ENCODE measurements at places on chromosomes 16 and 17. TPM values are rescaled to one million over a fixed set of nuclear protein-coding genes. Genes with fewer than 3 reads are reported as not detected.

SYCE1L gene
- 9.0 TPM for total RNA-seq

ICAM2 gene
- total RNA-seq: not detected

SLC12A3 gene
- total RNA-seq: not detected

HCRT gene
- total RNA-seq: not detected

PPL gene
- total RNA-seq: 50.1 TPM

CCR7 gene
- total RNA-seq: not detected

GRCh38 chr17:76511668-76512365 is 10.6 kb upstream of the RHBDF2 start:
- no peak for DNase-seq

DNA sequence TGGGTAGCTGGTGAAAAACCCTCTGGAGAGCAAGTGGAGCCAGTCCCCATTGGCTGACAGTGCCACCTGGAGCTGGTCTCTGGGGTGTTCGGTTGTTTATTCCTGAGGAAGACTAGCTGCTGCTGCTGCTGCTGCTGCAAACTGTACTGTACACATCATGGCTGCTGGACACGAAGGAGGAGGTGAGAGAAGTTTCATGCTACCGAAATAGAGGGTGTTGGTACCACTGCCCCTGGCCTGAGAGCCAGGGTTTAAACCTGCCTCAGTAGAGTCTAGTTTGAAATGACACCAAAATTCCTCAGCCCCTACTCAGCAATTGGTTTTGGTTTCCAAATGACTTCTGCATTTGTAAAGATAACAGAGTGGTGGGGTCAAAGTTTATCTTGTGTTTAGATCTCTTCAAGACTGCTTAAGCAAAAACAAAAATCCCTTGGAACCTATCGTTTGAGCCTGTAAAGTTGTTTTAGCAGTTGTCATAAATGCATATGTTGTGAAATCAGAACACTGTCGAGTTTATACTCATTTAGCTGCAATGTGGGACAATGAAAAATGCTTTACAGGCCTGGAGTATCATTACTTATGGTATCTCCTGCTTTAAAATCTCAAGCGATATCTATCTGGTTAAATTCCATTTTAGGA is 40.8 kb downstream of the CYB5B start:
- DNase-seq: no peak

DNA sequence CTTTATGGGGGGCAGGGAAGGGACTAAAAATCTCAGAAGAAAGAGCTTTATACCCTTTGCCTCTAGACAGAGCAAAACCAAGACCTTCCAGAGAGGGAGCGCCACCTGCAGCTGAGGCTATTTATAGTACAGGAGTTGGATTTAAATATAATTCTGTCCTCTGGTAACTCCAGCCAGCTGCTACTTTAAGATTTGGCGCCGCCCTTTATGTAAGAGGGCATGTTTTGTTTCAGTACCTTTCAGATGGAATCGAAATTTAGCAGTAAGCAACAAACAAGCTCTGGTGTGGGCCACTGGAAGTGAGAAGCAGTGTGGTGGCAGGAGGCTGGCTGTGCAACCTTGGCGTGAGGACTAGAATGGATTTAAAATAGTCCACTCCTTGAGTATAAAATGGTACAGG is 5.2 kb upstream of the GUCY2D start:
- peak; percentile 60 for DNase-seq

- DNase-seq: peak; percentile 30
These were observed 46.1 kb downstream of the RAB11FIP3 start for GRCh38 chr16:471353-472198.

DNA sequence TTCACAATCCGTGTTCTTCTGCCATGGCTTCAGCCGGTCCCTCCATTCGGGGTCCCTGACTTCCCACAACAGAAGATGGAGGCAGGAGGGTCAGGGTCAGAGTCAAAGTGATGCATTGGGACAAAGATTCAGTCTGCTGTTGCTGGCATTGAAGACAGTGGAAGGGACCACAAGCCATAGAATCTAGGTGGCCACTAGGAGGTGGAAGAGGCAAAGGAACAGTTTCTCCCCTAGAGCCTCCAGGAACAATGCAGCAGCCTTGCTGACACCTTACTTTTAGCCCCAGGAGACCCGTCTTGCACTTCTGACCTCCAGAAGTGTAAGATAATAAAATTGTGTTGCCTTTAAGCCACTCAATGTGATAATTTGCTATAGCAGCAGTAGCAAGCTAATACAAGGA is 55.9 kb downstream of the MFSD11 start:
- DNase-seq: peak; percentile 60

GRCh38 chr17:29571883-29572681 is 3.6 kb downstream of the TP53I13 start:
- no peak for DNase-seq

DNA sequence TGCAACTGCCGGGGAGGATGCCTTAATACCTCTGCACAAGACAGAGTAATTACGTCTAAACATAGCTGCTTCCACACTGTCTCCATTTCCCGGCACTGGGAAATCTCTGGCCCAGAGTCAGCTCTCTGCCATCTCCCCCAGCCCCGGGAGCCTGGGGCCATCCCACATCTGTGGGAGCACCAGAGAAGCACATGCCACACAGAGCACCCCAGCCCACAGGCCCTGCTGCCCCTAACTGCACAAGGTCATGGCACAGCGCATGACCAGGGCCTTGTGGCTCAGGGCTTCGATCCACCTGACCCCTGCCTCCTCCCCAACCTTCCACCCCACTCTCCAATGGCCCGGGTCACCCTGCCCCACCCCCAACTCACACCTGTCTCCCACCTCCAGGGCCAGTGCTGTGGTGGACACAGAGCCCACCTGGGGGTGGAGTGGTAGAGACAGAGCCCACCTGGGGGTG is 36.6 kb upstream of the RBFOX3 start:
- no peak for DNase-seq

- no peak for DNase-seq
These were observed 14.7 kb downstream of the DCAKD start for GRCh38 chr17:45036691-45037090.

DNA sequence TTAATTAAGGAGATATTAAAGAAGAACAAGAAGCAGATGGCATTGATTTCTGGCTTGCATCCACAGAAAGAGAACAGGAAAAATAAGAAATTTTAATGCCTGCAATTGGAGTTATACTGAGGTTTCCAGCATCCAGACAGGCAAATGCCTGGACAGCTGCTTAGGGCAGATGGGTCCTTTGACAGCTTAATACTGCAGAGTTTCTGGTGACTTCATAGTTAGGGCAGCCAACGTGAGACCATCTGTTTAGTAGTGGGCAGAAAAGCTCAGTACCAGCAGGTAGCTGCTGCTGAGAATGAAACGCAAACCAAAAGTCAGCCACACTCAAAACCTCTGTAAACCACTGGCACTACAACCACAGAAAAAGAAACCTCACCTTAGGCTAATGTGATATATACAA is 109.8 kb downstream of the CDK5R1 start:
- no peak for DNase-seq

DNA sequence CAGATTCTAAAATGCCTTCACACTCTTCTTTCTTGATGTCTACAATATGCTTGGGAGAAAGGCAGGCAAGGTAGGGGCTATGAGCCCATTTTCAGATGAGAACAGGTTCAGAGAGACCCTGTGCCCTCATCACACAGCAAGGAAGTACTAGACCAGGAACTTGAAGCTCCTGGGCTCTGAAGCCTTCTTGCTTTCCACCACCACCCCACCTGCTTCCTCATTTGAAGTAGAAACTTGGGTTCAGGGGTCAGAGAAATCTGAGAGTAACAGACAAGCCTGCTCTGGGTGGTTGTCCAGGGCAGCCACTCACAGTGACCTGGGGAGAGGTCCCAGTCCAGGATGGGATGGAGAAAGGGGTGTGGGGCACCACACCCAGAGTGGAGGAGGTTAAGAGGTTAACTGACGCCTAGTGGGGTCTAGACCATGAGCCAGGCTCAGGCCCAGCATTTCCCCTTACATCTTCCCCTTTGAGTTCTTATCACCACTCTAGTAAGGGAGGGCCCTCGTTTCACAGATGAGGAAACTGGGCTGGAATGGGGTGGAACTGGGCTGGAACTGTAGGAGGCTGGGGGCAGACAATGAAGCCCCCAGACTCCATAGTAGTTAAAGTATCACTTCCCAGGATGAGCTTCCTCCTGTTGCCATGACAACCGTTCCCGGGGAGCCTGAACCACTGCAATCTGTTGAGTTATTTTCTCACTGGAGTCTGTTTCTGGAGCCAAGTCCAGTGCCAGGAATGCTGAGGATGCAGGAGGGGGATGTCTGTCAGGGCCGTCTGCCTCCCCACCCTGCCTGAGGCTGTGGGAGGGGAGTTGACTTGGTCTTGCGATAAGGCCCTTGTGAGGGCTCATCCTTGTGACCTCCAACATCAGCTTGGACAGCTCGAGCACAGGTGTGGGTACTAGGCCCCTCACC is 16.2 kb upstream of the PHF12 start:
- DNase-seq: no peak

- no peak for DNase-seq
These were observed 30.5 kb downstream of the GINS3 start for GRCh38 chr16:58422809-58423208.

DNA sequence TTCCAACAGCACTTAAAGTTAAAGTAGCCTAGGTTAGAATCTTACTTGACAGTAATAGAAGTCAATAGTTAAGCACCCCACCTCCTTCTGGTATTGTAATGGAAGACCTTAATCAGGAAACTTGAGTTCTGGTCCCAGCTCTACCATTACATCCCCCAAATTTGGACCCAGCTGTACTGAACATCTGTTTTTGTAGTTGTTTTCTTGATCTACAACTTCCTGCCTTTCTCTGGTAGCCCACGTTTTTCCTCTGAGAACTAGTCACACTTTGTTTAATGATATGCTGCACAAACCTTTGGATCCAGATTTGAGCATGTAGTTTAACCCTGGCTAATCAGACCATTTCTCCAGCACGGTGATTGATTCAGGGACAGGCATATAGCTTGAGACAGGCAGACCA is 505.0 kb downstream of the HS3ST4 start:
- DNase-seq: no peak

DNA sequence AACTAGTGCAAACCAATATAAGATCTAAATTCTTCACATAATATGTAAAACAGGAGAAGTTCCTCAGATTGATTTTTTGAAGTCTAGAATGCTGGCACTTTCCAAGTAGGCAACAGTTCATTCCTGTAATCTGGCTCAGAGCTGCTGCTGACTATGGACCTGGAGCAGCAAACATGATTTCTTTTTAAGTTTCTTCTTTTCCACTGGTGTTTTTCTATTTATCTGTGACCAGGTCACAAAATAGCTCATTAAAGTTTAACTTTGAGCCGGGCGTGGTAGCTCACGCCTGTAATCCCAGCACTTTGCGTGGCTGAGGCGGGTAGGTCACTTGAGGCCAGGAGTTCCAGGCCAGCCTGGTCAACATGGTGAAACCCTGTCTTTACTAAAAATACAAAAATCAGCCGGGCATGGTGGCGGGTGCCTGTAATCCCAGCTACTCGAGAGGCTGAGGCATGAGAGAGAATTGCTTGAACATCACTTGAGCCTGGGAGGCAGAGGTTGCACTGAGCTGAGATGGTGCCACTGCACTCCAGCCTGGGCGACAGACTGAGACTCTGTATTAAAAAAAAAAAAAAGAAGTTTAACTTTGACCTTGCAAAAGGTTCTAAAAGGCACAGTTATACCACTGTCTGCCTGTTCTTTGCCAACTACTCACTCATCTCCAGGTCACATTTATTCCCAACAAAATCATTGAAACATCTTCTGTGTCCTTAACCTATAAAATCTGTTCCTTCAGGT is 29.4 kb upstream of the SLC13A2 start:
- no peak for DNase-seq

DNA sequence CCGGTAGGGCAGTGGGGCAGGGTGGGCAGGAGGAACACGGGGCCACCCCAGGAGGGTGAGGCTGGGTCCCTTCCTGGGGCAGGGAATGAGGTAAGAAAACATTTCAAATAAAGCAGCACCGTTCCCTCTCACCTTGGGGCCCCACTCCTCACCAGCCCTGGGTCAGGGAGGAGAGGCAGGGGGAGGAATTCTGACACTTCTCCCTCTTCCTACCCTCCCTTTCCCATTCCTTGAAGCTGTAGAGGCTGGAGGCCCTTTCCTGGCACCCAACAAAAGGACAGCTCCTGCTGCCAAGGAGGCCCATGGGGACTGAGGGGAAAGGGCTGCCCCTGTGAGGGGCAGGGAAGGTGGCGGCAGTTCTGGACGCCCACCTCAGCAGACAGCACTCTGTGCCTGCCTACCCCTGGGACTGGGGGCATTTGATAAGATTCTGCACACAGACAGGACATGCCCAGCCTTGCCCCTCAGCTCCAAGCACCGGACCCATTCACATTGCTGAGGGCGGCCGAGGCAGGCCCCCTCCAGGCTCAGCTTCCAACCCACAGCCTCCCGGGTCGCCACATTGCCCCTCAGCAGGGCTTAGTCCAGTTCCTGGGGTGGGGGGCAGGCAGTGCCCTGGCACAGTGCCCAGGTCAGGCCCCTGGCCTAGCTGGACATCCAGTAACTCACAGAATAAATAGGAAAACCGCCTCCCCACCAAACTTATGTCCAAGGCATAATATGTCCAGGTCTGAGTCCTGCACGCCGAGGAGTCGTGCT is 6.2 kb downstream of the ATXN7L3 start:
- no peak for DNase-seq

- DNase-seq: no peak
These were observed 3.5 kb upstream of the C17orf107 start for GRCh38 chr17:4895657-4896331.

DNA sequence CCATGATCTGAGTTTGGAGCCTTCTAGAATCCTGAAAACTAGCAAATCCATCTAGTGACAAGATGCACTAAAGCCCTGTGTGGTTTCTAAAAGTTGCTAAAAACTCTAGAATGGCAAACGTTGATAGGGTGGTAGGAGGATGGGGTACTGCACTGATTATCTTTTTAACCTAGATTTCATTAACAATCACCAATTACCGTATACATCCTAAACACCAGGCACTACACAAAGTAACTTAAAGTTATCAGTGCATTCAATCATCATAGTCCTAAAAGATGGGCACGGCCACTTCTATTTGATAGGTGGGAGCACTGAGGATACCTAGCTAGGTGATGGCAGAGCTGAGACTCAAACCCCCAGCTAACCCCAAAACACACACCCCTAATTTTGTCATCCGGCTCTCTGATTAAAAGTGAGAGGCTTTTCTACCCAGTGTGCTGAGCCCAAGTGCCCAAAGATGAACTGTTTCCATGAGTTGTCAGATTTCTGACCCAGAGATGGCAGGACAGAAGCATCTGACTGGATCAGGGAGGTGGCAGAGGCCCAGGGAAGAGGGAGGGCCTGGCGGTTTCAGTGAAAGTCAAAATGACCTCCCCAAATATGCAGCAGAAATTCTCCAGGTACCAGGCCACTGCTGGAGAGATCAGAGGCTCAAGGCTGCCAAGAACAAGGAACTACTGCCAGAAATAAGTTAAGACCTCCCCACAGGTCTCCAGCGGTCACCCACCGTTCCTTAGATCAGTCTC is 396.8 kb downstream of the SOX9 start:
- no peak for DNase-seq
